Activated CD8-positive, alpha-beta memory T cell treated with anti-CD3 and anti-CD28 coated beads for 1 hour (primary cell): ENCODE measurements at places on chromosomes 13 and 19.

GRCh38 chr13:101092985-101093384, 323.3 kb downstream of the NALCN start:
- DNase-seq: no peak

DNA sequence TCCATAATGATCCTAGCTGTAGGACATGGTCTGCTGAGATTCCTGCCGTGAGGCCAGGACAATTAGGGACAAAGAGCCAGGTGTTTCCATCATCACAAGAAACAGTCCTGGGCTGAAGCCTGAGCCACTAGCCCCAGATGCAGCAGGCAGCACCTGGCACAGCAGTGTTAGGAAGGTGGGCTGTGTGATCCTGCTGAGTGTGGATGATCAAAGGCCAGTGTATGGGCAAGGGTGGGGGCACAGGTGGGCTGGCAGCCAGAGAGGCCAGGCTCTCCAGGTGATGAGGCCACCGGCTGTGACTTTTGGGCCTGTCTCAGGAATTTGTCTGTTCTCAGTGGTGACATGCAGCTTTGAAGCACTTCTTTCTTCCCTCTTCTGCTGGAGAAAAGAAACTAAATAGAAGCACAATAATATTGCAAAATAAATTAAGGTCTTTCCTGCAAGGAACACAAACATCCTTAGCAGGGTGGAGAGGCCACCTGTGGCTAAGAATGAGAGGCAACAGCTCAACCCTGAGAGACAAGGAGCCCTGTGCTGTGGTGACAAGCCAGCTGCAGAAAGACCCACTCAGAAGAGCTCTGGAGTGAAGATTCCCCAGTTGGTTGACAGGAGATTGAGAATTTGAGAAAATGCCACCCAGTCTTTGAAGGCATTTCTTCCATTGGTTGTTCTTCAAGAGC, 127.6 kb downstream of the KATNAL1 start:
- DNase-seq: no peak

GRCh38 chr13:32124743-32125142, 93.2 kb downstream of the FRY start:
- no peak for DNase-seq

DNA sequence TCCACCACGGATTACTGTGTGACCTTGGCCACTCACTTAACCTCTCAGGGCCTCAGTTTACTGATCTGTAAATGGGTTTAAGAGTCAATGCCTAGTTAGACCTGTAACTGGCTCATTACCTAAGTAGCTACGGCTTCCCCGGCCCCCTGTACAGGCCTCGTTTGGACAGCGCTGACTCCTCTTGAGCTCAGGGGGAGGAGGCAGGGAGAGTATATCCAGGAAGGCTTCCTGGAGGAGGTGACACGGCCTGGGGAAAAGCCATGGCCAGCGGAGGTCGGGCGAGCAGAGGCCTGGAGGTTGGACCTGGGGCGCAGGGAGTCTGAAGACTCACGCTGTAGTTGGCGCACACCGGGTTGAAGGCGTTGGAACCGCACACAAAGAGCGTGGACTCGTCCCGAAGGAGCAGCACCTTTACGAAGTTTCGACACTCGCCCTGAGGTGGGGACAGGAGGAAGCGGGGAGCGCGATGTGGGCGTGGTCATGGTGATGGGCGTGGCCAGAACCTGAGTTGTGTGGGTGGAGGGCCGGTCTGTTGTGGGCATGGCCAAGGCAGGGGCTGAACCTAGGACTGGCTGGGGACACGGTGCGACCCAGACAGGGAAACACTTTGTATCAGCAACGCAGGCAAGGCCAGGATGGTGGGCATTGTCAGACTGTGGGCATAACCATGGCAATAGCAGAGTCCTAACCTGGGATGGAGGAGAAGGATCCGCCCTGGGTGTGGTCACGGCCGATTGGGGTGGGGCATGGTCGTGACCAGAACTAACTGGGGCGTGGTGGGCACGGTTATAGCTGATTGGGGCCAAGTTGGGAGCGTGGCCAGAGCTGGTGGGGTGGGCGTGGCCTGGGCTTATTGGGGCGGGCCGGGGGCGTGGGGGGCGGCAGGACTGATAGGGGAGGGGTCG, 3.6 kb downstream of the SEMA6B start:
- no peak for DNase-seq

DNA sequence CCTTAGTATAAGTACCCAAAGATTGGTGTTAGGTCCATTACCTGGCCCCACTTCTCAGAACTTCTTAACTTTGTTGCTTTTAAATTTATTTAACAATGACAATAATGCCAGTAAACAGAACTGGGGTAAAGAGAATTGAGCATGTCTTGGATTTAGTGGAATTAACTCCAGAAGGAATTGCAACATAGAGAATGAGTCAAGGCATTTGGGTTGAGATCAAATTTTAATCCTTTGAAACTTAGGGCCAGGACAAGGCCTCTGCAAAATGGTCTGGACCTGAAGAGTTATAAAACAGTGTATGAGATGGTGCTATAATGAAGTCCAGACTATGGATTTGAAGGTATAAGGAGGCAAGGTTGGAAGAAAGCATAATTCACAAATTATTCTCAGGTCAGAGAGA, 1030.4 kb downstream of the SLITRK5 start:
- DNase-seq: no peak

- DNase-seq: no peak
These were observed 3.5 kb upstream of the HOOK2 start for GRCh38 chr19:12778905-12779161.

- DNase-seq: no peak
These were observed 512.6 kb downstream of the KLF5 start for GRCh38 chr13:73571376-73571775.

- no peak for DNase-seq
These were observed 150.5 kb downstream of the UGGT2 start for GRCh38 chr13:95902741-95903140.

- DNase-seq: no peak
These were observed 175.2 kb downstream of the ENOX1 start for GRCh38 chr13:43611281-43612273.
